AG09309 (cell line): ENCODE measurements at places on chromosomes 16 and 17.

DNA sequence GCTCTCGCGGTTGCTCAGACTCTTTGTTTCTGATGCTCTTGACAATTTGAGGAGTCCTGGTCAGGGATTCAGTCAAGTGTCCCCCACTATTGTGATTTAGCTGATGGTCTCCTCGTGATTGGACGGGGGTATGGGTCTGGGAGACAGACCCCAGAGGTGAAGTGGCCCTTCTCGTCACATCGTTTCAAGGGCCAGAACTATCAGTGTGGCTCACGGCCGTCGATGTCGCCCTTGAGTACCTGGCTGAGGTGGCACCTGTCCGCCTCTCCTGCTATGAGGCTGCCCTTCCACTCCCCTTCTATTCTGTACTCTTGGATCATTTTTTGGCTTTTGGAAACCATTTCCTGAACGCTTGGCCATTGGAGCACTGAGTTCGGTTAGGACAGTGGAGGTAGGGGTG lies 7.4 kb upstream of the MEAK7 start:
- DNase-seq, result no peak

GRCh38 chr16:75254359-75254837 lies 3.0 kb upstream of the BCAR1 start:
- peak; percentile 61 for DNase-seq

- no peak for DNase-seq
These were observed 201.5 kb downstream of the IRF8 start for GRCh38 chr16:86100205-86101136.

DNA sequence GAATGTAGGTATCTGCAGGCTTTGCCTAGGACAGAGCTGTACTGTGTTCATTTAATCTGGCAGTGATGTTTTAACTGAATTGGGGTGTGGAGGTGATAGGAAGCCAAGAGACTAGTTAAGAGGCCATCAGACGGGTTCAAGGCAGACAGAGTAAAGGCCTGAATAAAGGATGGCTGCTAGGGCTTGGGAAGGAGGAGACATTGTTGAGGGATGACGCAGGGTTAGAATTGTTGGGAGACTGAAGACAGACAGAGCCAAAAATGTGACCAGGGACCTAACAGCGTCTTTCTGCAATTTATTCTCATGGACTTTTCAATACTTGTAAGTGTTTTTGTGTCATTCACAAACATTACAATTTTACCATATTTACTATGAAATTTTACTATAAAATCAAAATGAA lies 48.6 kb upstream of the MYH10 start:
- no peak for DNase-seq

GRCh38 chr16:27568077-27568476 lies 18.1 kb downstream of the KATNIP start:
- no peak for DNase-seq

DNA sequence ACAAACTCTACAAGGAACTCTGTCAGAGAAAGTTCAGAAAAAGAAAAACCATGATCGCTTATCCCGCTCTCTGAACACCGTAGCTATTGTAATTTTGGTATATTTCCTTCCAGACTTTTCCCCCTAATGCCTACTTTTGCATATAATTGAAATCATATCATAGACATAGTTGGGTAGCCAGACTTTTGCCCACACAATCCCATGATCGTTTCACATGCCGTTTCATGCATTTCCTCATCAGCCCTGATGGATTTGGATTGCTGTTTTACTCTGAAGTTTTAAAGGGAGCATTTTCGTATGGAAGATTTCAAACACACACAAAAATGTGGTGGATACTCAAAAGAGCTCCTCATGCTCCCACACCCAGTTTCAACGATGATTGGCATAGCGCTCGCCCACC lies 31.3 kb downstream of the COX4I1 start:
- DNase-seq, result no peak

DNA sequence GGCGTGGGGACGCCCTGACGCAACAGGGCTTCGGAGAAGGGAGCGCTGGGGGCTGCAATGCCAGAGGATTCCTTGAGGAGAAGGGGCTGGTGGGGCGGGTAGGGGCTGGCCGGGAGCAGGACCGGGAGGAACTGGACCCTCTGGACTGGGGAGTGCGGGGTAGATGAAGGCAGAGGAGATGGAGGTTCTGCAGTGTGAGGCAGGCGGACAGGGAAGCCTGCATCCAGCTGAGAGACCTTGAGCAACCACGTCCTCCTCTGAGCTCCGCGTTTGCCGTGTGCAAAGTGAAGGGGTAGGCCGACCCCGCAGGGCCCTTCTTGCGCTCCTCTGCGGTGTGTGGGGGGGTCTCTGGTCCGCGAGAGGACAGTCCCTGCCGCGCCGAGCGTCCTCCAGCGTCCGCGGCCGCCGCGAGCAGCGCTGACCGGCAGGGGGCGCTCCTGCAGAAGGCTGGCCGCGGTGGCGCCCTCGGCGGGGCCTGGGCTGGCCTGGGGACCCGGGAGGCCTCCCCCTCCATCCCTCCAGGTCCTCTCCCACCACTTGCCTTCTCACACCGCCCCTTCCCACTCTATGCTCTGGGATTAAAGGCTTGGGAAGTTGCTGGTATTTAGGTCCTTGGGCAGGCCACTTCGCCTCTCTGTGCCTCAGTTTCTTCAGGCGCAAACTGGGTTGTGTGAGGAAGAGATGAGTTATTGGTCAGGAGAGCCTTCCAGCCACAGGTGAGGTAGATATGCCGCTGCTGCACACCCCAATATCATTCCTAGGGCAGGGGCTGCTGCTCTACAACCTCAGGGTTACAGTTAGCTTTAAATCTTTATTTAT lies 9.6 kb upstream of the WNT9B start:
- no peak for DNase-seq

DNA sequence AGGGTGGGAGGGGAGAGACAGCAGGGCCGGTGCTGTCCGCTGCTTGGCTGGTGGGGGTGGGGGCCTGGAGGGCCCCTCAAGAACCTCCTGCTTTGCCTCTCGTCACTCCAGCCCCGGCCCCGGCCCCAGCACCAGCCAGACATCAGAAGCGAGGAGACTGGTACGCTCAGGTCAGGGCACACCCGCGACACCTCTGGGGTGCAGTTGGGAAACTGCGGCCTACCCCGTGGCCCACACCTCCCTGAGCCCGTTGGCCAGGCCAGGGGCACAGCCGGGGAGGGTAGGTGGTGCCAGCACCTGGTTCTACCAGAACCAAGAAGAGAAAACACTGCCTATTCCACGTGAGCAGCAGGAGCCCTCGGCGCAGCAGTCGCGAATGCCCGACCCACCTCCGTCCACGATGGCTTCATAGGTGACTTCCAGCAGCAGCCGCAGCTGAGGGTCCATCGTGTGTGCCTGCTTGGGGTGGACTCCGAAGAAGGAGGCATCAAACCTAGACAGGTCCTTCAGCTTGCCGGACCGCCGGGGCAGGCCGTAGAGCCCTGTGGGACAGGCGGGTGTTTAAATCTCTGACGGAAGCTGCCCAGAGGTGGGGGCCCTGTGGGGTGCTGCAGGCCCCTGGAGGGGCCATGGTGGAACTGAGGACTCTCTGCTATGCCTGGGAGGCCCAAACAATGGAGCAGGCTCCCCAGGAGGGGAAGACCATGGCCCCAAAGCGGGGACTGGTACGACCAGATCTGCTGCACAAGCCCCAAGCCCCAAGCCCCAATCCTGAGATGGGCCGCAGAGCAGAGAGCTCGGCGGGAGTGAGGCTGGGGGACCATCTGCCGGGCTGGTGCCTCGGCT lies 2.9 kb downstream of the FASN start:
- DNase-seq, result no peak

DNA sequence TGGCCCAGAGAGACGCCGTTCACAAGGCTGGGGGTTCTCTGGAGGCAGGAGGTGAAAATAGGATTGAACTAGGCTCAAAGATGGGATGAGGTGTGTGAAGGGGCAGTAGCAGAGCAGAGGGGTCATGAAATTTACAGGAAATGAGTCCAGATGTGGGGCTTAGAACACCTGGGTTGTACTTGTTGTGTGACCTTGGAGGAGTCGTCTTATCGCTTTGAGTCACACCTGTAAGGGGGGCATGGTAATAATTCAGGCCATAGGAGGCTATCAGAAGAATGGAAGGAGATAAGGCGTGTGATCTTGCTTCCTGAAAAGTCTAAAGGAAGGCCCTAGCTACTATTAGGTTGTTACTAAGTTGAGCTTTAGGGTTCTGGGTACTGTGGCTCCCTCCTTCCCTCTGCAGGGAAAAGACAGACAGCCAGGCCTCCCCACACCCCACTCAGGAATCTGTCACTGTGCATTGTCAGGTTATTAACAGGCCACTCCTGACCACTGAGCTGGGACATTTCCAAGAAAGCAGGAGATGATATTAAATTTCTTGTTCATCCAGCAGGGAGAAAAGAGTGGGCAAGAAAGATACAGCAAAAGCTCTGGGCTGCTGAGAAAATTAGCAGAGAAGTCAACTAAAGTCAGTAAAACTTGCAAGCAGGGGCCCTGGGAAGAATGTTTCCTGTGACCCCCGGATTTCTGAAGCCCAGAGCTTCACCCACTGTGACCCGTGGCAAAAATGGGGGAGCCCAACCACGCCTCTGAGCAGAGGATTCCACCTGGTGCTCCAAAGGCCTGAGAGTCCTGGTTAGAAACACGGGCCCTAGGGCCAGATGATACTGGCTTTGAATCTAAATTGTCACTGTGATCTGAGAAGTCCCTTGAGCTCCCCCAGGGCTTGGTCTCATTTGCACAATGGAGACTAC lies 6.0 kb upstream of the CDC42EP4 start:
- no peak for DNase-seq

DNA sequence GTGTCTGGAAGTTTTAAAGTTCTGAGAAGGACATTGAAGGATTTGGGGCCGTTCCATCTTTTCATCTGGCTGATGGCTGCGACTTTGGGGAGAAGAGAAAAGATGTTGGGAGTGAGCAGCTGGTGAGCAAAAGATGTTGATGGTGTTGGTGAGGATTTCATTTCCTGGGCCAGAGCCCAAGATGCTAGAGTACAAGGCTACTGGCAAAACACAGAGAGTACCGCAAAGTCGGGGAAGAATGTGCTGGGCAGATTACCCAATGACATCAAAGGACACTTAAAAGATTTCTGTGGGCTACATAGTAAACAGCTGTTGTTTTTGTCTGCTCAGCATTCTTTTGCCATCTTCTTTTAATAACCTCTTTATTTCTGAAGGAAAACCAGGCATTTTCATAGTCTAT lies 49.4 kb upstream of the GAS7 start:
- no peak for DNase-seq

- DNase-seq, result no peak
These were observed 78.8 kb downstream of the WWP2 start for GRCh38 chr16:69840975-69841374.

DNA sequence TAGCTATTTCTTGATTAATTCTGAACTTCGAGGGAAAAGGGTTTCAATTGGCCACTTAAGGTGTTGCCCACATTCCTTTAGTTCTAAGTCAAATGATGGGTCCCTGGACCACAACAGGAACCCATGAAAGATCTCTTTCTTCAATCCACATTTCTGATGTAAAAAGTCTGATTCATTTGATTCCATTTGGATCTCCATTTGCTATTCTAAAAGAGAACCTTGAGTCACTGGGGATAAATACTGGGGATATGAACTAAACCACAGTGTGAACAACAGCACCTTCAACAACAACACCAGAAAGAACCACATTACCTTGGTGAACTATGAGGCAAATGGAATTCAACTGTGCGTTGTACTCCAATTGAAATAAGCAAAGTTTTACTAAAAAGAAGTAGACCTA lies 108.9 kb upstream of the IRX5 start:
- no peak for DNase-seq

DNA sequence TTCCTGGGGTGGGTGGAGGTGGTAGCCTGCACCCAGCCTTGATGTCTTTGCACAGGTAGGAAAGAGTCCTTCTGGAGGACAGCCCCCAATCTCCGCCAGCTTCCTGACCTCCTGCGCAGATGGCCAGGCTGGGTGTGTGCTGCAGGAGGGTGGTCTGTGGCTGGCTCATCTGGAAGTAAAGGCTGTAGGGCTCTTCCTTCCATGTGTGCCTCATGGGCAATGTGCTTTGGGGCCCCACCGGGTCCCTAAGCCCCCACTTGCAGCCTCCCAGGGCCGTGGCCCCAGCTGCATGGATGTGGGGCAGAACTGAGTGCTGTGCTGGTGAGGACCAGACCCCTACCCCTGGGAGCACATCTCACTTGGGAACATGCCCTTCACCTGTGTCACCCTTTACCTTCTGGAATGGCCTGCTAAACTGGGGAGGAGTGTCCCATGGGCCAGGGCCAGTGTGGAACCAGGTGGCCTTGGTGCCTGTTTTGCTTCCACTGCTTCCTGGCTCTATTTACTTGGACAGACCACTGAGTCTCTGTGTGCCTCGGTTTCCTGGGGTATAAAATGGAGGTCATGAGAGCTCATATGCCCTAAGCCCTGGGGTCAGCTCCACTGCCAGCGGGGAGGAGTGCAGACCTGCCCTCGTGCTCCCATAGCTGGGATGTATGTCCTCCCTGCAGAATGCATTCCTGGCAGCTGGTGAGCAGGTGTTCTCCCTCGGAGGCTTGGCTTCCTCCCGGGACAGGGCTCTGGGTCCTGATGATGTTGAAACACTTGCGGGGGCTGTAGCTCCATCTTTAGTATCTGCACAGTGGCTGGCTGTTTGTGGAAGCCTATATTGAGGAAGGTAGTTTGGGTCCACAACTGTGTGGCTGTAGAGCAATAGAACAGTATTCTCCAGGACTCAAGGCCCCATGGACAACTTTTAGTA lies 18.0 kb downstream of the MPRIP start:
- no peak for DNase-seq

DNA sequence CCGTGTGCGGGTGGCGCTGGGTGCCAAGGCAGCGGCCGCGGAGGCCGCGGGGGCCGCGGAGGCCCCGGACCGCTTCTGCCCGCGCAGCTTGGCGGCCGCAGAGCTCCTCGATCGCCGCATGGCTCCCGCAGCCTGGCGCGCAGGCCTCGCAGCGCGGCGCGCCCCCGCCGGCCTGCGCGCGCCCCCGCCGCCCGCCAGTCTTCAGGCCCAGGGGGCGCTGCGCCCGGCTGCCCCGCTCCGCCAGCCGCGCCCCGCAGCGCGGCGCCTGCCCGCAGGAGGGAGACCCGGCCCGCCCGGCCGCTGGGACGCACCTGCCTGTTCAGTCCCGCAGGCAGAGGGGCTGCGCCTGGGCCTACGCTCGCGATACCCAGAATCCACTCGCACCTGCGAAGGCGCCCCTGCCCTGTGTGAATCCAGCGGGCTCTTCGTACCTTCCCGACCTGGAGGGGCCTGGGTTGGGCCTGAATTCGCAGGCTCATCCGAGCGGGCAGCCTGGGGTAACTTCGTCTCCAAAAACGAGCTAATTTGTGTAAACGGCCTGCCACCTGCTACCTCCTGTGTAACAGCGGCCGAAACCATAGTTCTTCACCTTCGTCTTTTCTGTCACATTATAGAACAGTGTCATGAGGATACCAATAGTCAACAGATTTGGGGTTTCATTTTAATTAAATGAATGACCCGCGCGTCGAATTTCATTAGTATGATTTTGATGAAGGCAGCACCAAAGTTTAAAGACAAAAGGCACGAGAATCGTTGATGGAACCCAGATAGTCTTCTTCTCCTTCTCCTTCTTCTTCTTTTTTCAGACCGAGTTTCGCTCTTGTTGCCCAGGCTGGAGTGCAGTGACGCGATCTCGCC lies at the start of gene CENPV:
TSS of gene CENPV (minus strand) at position 153 of the 858 bp plus-strand sequence. CDS start at position 120, 33 bp downstream.
- no peak for DNase-seq

DNA sequence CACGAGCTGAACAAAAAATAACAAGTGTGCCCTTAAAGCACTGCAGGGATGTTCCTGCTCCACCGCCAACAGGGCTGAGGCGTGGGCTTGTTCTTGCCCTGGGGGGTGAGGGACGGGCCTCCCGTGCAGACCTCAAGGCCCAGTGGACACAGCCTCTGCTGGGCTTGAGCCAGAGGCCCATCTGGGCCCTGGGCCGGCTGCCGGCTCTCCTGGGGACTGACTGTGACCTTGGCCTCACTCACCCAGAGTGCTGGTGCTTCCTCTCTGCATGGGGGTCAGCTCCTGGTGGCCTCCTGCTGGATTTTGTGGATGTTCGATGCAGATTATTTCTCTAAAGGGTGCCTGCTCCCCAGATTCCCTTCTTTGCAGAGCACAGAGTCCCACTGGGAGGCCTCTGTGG lies 54.2 kb upstream of the CDR2 start:
- DNase-seq, result no peak
